Hematopoietic multipotent progenitor cell (in vitro differentiated cells): ENCODE measurements at places on chromosomes 1 and 21.

DNA sequence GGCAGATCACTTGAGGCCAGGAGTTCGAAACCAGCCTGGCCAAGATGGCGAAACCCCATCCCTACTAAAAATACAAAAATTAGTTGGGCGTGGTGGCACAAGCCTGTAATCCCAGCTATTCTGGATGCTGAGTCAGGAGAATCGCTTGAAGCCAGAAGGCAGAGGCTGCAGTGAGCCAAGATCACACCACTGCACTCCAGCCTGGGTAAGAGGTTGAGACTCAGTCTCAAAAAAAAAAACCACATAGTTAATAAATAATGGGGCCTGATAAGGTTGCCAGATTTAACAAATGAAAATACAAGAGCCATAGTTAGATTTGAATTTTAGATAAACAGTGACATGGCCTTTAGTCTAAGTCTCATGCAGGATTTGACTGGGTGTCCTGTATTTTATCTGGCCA is 175.7 kb downstream of the ZZZ3 start:
- DNase-seq = no peak

- no peak for DNase-seq
Observed at GRCh38 chr21:31346256-31346821, 2.3 kb upstream of the TIAM1 start.

- no peak for DNase-seq
Observed at GRCh38 chr1:97204468-97204867, 482.9 kb downstream of the PTBP2 start.

GRCh38 chr1:168627370-168627769 is 51.0 kb downstream of the XCL1 start:
- no peak for DNase-seq

GRCh38 chr1:29831500-29832117 is 595.3 kb downstream of the PTPRU start:
- DNase-seq = no peak

GRCh38 chr1:21149855-21150432 is 26.8 kb downstream of the EIF4G3 start:
- no peak for DNase-seq

DNA sequence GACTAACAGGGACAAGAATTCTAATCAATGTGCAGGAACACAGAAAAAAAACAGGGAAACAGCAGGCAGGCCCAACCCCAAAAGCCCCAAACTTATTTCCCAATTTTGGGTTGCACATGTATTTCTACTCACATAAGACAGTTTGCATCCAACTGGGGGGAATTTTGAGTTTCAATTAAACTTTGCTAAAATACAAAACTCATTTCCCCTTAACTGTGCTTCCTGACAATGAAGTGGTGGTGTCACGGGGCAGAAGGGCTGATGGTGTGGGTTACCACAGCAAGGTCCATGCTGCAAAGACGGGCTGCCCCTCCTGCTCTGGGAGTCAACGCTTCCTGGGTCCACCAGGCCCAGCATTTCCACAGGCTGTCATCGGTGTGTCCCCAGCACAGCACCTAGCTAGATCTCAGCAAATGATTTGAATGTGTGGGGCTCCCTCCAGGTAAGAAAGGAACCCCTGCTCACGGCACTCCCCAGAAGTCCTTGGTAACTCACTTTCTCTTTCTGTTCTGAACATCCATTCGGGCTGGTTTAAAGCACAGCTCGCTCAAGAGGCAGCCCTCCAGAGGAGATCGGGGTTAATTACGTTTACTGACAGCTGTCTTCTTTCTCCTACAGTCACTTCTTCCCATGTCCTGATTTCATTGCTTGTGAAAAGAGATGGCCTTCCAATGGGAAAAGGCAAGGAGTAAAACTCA is 27.4 kb downstream of the HIVEP3 start:
- peak; percentile 79 for DNase-seq

DNA sequence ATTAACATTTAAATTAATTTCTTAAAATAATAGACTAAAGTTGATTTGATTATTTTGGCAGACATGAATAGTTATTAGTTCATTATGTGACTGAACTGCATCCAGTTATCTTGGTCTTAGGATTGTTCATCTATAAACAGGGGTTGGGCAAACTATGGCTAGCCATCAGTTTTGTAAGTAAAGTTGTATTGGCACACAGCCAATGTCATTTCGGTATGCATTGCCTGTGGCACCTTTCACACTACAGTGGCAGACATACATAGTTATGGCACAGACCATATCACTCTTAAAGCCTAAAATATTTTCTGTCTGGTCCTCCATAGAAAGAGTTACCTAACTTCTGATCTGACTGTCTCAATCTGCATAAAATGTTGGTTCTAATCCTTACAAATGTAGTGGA is 27.2 kb downstream of the ADGRL2 start:
- DNase-seq = no peak

DNA sequence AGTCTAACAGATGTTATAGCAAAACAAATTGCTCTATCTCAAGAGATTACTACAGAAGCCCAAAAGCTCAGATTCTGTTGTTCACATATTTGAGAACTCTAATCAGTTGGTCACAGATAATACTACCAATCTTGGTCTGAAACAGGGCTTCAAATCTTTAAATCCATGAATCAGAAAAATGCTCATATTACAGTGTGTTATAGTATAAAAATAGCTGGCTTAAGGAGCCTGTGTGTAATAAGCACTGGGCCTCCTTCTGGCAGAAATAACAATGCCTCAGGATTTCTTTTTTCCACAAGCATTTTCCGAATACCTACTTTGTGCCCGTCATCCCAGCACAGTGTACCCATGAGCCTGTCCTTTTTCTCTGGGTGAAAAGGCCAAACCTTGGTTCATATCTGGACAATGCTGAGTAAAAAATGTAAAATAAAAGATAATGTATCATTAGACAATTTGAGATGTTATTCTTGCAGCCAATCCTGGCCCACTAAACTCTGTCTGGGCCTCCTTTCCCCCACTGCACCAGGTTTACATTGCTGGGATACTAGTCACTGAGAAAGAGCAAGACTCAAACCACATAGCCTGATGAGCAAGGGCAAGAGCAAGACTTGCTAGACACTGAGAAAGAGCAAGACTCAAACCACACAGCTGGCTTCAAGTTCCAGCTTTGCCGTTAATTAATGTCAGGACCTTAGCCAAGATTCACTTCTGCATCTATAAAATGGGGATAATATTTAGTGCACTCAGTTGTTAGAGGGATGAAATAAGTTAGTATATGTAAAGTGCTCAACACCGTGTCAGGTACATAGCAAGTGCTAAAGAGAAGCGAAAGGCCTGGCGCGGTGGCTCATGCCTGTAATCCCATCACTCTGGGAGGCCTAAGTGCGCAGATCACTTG is 17.0 kb upstream of the ADAR start:
- no peak for DNase-seq

DNA sequence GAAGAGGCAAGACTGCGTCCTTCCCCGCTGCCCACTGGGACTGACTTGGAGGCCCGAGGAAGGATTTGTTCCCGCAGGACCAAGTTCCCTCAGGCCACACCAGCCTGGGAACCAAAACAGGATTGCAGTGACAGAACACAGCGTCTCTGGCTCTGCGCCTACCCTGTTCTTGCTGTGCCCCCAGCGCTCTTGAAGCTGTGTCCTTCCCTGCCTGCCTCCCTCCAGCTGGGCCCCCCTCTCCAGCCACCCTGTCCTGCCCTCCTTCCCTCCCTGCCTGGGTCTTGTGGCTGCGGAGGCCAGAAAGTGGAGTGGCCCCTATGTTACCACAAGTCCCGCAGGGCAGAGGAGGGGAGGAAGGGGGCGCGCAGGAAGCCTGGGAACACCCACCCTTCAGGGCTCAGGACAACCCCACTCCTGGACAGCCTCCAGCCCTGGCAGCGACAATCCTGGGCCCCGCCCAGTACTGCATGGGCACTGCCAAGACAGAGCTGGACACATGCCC is 164.9 kb downstream of the DYRK1A start:
- DNase-seq = no peak

- no peak for DNase-seq
Observed at GRCh38 chr1:11736746-11737639, 1.1 kb downstream of the AGTRAP start.

GRCh38 chr1:168980180-168980579 is 126.3 kb upstream of the ATP1B1 start:
- DNase-seq = no peak

DNA sequence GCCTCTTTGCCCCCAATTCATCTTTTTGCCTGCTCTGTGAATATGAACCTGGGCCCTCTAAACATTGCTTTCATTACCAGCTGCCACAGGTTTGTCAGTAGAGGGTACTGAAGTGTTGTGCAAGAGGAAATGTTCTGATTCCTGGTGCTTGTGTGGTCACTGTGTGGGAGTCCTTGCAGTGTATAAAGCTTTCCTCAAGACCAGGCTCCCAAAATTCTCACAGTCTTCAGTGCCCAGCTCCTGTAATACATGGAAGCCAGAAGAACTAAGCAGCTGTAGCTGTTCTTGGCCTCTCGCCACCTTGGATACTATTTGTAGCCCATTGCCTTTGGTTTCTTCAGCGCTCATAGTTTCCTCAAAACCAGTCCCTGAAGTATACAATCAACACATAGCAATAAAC is 1046.2 kb downstream of the BRINP3 start:
- DNase-seq = no peak
